Left ventricle myocardium inferior (tissue), 1 donor: ENCODE measurements at places on chromosomes 7 and 10. TPM values are rescaled to one million over a fixed set of nuclear protein-coding genes. Genes with fewer than 3 reads are reported as not detected.

Gene SORBS1
- 896 TPM for total RNA-seq

- DNase-seq: no peak
- H3K27me3 ChIP-seq: peaks cover 32% of the 10 kb centered on the region
- H3K4me3 ChIP-seq: no peak overlapping the region
Observed at GRCh38 chr10:125217990-125218675, 57.8 kb upstream of the CTBP2 start.

- peaks cover 65% of the 10 kb centered on the region for H3K27me3 ChIP-seq
- H3K36me3 ChIP-seq: no peaks in the 10 kb centered on the region
- DNase-seq: peak; percentile 66
- H3K4me1 ChIP-seq: peaks cover 20% of the 10 kb centered on the region
- peak overlapping the region; percentile 69 for H3K27ac ChIP-seq
Observed at GRCh38 chr7:26398427-26398755, 106.7 kb downstream of the SNX10 start.

DNA sequence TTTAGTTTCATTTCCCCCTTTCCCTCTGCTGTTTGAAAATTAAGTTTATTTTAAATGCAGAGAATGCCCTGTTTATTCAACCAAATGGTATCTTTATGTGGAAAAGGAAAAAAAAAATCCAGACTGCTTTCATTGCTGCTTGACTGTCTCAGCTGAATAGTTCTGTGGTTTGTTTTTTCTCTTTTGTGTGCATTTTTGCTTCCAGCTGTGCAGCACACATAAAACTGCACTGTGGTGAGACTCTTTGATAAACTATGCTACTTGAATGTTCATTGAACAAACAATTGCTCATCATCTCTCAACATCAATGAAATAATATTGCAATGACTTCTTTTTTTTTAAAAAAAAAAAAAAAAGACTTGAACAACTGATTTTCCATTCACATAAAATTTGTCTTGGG, 78.6 kb upstream of the GLI3 start:
- H3K4me3 ChIP-seq: no peak overlapping the region
- DNase-seq: no peak
- no peaks in the 10 kb centered on the region for H3K4me1 ChIP-seq
- H3K36me3 ChIP-seq: no peaks in the 10 kb centered on the region
- H3K27me3 ChIP-seq: peaks cover 5% of the 10 kb centered on the region

DNA sequence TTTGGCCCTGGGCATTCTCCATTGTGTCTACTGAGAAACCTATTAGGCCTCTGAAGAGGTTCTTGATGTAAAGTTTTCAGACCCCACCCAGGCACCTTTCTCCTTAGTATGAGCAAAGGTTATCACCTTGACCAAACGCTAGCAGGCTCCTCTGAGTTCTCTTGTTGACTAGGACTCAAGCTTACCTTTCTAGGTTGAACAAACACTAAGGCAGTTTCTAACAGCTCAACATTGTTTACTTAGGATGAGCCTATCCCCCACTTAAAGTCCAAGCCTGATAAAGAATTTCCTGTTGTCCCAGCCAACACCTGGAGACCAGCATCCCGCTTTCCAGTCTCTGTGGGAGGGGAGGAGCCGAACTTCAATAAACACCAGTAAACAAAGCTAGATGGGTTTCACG, 26.3 kb upstream of the ITGB8 start:
- no peak overlapping the region for H3K4me3 ChIP-seq
- no peak for DNase-seq
- no peak overlapping the region for H3K27ac ChIP-seq
- H3K27me3 ChIP-seq: no peaks in the 10 kb centered on the region
- H3K36me3 ChIP-seq: no peaks in the 10 kb centered on the region

- no peak overlapping the region for H3K4me3 ChIP-seq
- peak overlapping the region; percentile 86 for H3K27ac ChIP-seq
- H3K27me3 ChIP-seq: no peaks in the 10 kb centered on the region
Observed at GRCh38 chr7:137994216-137994615, 7.7 kb downstream of the CREB3L2 start.

GRCh38 chr10:1347962-1348772, 292.0 kb downstream of the WDR37 start:
- no peak overlapping the region for H3K4me3 ChIP-seq
- no peak overlapping the region for H3K27ac ChIP-seq
- H3K36me3 ChIP-seq: no peaks in the 10 kb centered on the region
- no peaks in the 10 kb centered on the region for H3K4me1 ChIP-seq
- peaks cover 30% of the 10 kb centered on the region for H3K27me3 ChIP-seq
